Stimulated activated CD4-positive, alpha-beta T cell treated with anti-CD3 and anti-CD28 coated beads, Interleukin-1b, Interleukin-23, amount 100 ng/mL, for 1 hour (primary cell): ENCODE measurements at places on chromosomes 11 and 22.

- no peak for DNase-seq
Measured at GRCh38 chr22:44718418-44718817, 16.4 kb downstream of the PRR5 start.

DNA sequence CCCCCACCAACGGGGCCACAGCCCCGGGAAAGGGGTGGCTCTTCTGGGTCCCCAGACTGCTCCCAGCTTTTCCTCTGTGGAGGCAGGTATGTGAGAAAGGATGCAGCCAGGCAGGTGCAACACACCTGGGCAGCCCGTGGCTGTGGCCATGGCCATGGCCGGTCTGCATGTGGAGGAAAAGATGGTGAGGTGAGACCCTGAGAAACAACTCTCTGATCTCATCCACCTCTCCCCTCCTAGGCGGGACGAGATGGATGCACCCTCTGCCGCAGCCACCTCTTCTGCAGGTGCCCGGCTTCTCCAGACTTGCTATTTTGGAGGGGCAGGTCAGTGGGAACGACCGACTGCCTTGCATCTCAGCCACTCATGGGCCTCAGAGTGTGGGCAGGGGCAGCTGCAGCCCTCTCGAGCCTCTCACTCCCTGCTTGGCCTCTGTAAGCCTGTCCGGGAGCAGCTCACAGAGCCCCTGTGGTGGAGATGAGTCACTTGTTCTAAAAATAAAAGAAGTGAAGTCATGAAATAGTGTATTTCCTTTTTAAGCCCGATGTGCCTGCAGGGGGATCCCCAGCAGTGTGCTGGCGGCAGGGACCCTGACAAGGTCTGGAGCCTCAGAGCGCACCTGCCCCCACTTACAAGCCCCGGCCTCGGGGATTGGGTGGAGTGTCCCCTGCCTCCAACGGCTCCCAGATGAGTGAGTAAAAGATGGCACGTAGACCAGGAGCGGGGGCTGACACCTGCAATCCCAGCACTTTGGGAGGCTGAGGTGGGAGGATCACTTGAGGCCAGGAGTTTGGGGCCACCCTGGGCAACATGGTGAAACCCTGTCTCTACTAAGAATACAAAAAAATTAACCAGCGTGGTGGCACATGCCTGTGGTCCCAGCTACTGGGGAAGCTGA lies 10.7 kb downstream of the SMIM38 start:
- no peak for DNase-seq

DNA sequence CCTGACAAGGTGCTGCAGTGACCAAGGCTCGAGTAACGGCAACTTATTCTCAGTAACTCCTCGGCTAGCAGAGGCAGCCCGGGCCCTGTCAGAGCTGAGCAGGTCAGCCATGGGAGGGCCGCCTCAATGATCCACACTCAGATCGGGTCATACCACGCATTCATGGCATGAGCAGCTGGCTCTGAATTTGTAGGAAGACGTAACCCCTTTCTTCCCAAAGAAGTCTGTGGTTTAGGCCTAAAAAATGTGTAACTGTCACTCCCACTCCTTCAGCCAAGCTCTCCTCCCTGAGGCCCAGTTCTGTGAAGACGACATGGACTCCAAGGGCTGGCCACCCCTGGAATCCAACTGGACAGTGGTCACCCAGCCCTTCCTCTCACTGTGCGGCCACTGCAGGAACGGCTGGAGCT lies 30.0 kb downstream of the PPP2R1B start:
- DNase-seq, result no peak

GRCh38 chr22:28949788-28950187 lies 66.4 kb downstream of the ZNRF3 start:
- DNase-seq, result no peak

DNA sequence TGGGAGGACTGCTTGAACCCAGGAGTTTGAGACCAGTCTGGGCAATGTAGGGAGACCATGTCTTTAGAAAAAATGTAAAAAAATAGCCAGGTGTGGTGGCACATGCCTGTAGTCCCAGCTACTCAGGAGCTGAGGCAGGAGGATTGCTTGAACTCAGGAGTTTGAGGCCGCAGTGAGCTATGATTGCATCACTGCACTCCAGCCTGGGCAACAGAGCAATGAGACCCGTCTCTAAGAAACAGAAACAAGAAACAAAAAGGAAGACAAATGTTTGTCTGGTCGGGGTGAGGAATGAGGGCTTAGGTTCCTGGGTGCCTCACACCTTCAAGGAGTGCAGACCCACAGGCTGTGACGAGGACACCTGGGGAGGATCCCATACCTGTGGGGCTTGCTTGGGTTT lies 191.9 kb downstream of the CEP164 start:
- DNase-seq, result no peak
